Sigmoid colon (tissue), 7 donors: ENCODE measurements at places on chromosomes 13 and 19.

- DNase-seq, result no peak
Measured at GRCh38 chr13:45951724-45952123, 100.2 kb upstream of the SIAH3 start.

- no peak for DNase-seq
Measured at GRCh38 chr19:38785187-38785699, 3.8 kb upstream of the LGALS7B start.

DNA sequence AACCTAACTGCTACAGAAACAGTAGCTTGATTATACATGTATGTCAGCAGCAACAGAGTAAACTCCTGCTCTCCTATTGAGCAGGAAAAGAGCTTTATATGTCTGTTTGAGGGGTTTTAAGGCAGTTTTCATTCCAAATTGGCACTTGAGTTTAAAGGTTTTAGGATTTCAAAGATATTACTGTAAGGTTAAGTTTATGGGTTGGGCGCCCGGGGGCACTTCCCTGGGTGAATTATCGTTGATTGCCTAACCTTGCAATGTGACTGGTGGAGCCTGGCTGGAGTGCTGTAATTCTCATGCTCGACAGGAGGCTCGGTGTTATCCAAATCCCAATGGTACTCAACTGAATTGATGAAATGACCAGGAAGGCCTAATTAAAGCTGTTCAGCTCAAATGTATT lies 1586.1 kb downstream of the OLFM4 start:
- no peak for DNase-seq

GRCh38 chr19:32811151-32811550 lies 58.4 kb downstream of the SLC7A9 start:
- no peak for DNase-seq

DNA sequence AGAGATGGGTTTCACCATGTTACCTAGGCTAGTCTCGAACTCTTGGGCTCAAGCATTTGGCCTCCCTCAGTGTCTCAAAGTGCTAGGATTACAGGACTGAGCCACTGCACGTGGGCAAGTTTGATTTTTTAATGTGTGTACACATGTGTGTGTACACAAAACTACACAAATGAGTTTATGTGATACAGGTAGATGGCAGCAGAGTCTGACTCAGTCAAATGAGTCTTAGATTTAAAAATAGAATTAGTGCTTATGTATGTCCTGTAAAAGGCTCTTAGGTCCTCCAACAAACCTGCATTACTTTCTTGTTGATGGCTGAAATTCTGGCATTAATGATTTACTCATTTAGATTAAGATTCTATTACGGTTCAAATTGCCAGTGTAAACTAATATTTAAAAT lies 293.7 kb downstream of the PCDH17 start:
- no peak for DNase-seq

DNA sequence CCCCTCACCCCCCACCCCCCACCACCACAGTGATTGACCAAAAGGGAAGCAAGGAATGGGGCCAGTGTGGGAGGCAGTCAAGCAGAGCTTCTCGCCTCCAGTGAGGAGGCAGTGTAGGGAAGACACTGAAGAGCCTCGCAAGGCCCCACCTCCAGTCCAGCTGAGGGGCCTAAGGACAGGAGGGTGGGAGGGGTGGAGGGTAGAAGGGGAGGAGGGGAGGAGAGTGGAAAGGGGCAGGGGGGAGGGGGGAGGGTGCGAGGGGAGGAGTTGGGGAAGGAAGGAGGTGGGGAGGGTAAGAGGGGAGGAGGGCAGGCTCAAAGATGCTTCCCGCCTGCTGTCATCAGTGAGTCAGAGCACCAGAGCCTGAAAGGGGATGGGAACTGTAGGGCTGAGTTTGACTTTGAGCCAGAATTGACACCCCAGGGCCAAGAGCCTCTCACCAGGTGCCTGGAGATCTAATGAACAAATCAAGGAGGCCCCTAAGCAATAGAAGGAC lies 786.2 kb downstream of the UQCRFS1 start:
- DNase-seq, result no peak

- no peak for DNase-seq
Measured at GRCh38 chr13:112059457-112060281, 7.3 kb upstream of the SOX1 start.

GRCh38 chr13:46051968-46052318 lies 603 bp downstream of the ZC3H13 start:
- no peak for DNase-seq

DNA sequence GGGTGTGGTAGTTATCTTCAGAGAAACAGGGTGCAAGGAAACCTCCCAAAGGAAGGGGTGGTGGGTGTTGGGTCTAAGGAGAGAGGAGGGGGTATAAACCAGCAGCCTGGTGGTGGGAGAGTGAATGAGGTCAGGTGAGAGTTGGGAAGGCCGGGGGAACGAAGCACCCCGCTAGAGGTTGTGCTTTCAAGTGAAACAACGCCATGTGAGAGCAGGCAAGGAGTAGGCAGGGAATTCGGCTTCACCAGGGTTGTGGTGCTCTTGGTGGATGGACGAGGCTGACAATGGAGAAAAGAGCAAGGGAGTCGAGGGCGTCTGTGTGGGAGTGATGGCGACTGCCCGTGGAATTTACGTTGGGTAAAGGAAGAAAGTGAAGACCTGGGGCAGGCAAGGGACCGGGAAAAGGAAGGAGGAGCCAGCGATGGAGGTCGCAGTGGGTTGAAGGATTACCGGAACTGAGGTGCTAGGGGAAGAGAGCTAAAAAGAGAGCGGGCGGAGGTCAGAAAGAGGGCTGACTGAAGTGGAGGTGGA lies 2.1 kb upstream of the MLNR start:
- DNase-seq, result no peak

DNA sequence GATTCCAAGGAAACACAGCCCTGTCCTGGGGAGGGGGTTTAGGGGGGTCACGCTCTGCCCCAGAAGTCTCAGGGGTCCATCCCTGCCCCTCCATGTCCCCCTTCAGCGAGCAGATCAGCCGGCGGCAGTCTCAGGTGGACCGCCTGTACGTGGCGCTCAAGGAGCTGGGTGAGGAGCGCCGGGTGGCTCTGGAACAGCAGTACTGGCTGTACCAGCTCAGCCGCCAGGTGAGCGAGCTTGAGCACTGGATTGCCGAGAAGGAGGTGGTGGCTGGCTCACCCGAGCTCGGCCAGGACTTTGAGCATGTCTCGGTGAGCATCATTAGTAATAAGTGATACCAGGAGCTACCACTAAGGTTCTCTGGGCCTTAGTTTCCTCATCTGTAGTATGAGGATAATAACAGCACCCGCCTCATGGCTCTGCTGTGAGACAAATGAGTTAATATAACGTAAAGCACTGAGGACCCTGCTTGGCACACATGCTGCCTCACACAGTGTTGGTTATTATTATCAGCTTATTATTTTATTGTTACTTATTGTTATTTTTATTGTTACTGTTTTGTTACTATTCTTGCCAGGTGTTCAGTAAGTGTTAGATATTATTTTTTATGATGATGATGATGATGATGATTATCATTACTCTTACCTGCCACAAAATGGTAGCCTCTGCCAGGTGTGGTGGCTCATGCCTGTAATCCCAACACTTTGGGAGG lies 20.5 kb upstream of the SHKBP1 start:
- no peak for DNase-seq

DNA sequence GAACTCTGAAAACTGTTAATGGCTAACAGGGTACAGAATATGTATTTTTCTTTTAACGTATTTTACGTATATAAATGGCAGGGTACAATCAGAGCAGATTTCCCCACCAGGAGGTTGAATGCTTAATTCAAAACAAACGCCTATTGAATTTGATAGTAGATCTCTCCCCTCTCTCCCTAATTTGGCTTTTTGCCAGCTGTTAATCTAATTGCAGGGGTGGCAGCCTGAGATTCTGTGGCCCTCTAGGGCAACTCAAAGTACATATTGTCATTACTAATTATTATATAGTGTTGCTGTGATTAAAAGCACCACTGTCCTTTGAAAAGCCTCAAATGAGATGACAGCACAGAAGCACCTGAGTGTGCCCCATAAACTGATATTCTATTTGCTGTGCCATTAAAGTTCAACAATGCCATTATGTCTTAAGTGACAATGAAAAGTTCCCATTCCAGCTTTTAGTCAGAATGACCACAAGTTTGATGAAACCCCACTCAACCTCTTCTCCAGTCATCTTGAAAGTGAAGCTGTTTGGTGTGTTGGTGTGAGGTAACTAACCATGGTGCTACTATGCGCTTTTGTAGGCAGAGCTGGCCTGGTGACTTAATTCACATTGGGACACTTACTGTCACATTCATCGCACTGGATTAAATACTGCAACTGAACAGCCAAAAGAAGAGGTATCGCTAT lies 351.4 kb downstream of the KCNRG start:
- no peak for DNase-seq

- DNase-seq, result no peak
Measured at GRCh38 chr13:109297628-109298027, 488.8 kb downstream of the IRS2 start.

DNA sequence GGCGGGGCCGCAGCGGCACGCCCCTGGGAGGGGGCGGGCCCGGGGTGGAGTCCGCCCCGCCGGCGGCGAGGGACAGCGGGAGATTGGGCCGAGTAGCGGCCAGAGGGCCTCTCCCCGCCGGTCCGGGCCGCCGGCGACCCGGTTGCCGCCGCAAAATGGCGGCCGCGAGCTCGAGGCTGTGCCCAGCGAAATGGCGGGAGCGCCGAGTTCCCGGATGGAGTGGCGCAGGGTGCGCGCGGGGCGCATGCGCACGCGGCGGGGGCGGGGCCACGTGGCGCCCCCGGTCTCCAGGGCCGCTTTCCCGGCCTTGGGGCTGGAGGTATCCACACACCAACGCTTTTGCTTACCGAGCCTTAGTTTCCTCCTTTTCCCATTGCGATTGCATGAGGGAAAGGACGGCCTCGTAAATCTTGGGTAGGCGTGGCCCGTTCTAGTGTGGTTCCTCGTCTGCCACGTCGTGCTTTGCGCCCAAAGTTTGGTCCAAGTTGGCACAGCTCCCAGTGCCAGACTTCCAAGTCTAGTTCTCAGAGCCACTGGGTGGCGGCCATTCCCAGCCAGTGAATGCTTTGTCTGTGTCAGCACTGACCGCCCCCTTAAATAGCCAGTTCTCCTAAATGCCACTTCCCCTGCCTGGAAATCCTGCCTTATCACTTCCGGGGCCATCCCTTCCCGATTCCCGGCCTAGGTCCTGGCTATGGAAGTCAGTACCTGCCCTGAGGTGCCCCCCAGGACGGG lies 513 bp downstream of the CIRBP start:
- peak; percentile 95 for DNase-seq

- no peak for DNase-seq
Measured at GRCh38 chr19:53782698-53783097, 41.4 kb downstream of the NLRP12 start.

DNA sequence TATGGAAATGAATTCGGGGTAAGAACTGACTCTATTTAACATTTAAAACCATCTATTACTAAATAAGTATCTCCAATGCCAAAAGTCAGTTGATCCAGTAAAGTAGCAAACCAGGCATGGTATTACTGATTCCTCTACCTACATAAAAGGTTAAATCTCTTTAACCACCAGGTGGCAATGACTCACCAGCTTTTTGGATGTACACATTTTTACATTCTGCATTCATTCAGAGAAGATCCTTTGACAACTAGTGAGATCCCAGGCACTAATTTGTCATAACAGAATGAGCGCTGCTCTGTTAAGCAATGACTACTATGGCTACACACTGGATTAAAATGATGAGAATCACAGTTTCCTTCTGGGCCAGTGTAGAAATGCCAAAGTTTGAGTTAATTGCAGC lies 329.8 kb upstream of the GPC6 start:
- DNase-seq, result no peak

GRCh38 chr13:97233499-97233898 lies 11.4 kb downstream of the MBNL2 start:
- no peak for DNase-seq

DNA sequence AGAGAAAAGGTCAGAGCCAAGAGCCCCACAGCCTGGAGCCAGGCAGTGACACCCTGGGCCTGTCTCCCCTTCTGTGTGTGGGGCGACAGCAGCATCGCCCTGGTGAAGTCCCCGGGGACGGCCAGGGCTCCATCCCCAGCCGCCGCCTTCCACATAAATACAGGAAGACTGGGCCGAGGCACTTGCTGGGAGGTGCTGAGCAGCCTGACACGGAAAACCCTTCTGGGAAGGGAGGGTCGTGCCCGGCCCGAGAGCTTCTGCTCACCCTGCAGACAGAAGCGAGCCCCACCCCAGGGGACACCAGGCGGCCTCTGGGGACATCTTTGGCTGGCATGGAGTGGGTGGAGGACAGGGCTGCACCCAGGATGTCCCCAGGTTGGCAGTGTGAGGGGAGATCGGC lies 5.1 kb downstream of the FGF22 start:
- DNase-seq, result no peak

GRCh38 chr19:17294051-17294891 lies 9.0 kb downstream of the ABHD8 start:
- no peak for DNase-seq

DNA sequence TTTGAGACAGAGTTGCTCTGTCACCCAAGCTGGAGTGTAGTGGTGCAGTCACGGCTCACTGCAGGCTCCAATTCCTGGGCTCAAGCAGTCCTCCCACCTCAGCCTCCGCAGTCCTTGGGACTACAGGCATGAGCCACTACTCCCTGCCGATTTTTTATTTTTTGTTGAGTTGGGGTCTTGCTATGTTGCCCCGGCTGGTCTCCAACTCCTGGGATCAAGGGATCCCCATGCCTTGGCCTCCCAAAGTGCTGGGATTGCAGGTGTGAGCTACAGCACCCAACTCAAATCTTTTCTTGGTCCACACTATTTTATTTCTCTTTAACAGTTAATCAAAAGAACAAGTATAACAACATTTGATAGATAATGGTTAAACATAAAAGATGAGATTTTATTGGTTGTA lies 7.5 kb downstream of the CCNE1 start:
- DNase-seq, result no peak

DNA sequence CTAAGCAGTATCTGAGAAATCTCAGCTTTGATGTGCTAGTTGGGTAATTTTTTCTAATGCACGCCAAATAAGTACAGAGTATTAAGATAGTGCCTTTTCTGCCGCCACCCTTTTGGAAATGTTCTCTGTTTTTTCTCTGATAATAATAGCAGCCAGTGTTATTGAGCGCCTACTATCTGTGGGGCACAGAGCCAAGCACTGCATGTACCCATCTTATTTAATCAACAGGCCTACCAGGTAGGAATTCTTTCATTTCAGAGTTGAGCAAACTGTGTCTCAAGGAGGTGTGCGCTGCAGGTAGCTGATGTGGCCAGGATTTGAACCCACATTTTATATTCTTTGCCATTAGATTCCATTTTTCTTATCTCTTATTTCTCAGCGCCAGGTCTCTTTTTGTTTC lies 1.4 kb downstream of the EPN1 start:
- no peak for DNase-seq

- DNase-seq, result peak; percentile 53
Measured at GRCh38 chr13:112837371-112838037, 131.5 kb upstream of the MCF2L start.

- no peak for DNase-seq
Measured at GRCh38 chr13:33229446-33230177, 55.9 kb downstream of the STARD13 start.

GRCh38 chr19:12647490-12648071 lies 19.0 kb downstream of the MAN2B1 start:
- peak; percentile 83 for DNase-seq

DNA sequence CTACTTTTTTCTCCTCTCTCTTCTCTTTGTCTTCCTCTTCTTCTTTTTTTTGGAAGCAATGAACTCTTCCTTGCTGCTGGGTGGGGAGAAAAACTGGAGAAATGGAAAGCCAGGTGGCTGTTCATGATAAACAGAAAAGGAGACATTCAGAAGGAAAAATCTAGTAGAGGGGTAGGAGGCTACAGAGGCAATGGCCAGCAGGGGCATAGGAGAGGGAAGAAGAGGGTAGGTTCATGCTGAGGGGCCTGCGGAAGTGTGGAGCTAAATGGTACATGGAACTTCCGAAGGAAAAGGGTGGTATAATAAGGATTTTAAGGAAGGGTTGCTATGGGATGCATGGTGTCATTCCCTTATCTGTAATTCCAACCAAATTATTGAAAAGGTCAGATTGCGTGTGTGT lies 17.5 kb upstream of the HS6ST3 start:
- no peak for DNase-seq
